ENCODE measurements at places on chromosomes 16 and 17.

DNA sequence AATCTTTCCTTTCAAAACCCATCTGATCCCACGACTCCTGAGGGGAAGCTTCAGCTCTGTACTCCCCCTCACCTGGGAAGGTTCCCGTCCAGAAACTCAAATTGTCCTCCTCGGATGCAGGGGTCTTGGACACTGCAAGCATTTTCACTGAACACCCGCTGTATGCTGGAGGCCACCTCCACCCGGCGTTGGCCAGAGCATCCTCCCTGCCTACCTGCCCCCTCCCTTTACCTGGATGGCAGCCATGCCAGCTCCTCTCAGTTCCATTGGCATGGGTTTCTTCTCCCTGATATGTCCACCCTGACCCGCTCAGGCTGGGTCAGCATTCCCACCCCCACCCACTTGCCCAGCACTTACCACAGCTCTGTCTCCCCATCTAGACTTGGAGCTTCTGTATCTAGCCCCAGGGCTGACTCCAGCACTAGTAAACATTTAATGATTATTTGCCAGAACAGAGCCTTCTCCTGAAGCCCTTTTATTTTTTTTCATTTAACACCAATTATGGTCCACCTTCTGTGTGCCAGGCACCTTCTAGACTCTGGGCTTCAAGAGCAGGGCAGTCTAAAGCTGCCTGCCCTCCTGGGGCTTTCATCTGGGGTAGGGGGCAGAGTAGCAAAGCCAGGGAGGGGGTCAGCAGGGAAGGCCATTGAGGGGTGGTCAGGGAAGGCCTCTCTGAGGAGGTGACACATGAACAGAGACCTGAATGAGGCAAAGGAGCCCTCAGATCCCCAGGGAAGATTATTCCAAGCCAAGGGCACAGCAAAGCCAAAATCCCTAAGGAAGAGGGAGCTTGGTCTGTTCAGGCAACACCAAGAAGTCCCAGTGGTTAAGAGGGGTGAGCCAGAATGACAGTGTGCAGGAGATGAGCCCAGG is 8.9 kb upstream of the KRT19 start:
- DNase-seq = no peak

GRCh38 chr16:75379339-75379738 is 54.0 kb downstream of the CFDP1 start:
- DNase-seq = no peak

DNA sequence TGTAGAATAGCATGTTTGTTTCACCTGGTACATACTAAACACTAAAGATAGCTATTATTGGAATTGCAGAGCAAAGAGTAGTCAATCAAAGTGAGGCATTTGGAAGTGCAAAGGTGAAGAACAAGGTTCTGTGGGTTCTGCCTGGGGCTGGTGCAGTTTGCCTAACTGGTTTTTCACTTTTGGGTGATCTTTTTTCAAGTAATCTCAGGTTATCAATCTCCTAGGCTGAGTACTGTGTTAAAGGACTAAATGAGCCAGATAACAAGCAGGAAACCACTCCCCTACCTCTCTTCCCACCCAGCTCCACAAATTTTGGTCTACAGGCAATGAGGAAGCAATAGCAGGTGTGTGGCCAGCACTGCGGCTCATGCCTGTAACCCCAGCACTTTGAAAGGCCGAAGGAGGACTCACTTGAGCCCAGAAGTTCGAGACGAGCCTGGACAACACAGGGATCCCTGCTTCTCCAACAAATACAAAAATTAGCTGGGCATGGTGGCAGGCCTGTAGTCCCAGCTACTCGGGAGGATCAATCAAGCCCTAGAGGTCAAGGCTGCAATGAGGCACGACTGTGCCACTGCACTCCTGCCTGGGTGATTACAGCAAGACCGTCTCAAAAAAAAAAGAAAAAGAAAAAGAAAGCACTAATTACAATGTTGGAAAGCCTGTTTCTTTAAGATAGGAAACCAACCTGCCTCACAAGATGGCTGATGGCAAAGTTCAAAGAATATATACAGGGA is 2.0 kb upstream of the NTAN1 start:
- no peak for DNase-seq

- DNase-seq = no peak
Measured at GRCh38 chr17:74045608-74046280, 157.7 kb upstream of the RPL38 start.

DNA sequence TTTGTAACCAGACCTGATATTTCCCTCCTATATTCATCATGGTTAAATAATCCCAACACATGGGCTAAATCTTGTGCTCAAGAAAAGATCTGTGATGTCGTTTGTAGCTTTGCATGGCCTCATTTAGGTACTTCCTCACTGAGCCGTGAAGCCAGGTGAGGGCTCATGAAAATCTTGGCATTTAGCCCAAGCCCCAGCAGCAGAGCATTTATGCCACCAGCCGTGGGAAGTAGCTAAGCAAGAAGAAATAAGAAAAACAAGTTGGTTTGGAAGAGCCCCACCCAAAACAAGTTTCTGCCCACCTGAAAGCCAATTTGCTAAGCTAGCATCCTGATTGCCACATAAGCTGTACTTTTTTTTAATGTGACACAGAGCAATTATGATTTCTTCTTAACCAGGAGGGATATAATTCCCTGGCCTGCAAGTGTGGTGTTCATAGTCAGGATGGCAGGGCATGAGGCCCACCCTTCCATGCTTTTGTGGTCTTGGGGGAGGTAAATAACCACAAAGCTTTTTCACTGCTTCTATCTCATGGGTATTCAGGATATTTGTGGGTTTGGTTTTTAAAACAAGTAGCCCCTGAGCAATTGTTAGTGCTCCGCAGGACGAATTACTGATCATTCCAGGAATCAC is 10.5 kb downstream of the TMIGD1 start:
- no peak for DNase-seq

DNA sequence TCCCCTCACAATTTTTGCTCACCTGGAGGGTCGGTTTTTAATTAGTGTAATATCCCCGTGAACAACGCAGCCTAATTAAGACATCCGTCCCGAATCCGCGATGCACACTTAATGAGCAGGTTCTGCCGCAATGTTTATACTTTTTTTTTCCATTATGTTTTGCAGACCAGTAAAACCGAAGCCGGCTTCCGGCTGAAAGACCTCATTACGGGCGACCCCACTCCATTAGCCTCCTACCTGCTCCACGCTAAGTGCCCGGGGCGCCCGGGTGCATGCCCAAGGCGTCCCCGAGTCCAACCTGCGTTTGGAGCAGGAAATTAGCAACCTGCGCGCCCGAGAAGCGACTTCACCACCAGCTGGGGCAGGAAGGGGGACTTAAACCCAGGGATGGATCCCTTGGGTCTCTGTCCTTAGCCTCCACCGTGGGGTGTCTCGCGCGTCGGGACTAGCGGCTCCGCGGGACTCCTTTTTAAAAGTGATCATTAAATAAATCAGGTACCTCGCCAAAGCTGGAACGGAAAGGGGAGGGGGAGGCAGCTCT is 1.7 kb downstream of the RBFOX3 start:
- DNase-seq = no peak

- no peak for DNase-seq
Measured at GRCh38 chr17:78353834-78354233, 6.0 kb downstream of the SOCS3 start.

- no peak for DNase-seq
Measured at GRCh38 chr17:22278302-22279275, 586.3 kb downstream of the KCNJ18 start.

DNA sequence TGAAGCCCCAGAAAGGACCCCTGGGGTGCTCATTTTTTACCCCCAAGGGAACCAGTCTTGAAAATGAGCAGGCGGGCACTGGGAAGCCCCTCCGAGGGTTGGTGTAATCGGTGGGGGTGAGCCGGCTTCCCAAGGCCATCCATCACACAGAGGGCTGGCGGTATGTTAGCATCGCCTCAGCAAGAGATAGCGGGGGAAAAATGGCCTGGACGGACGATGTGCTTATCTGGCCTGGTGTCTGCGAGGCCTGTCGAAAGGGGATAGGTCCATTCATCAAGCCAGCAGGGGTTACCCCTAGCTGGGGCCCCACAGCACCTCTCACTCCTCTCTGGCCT is 188.9 kb downstream of the IRF8 start:
- no peak for DNase-seq

- DNase-seq = no peak
Measured at GRCh38 chr17:43025766-43026537, 921 bp downstream of the RND2 start.

DNA sequence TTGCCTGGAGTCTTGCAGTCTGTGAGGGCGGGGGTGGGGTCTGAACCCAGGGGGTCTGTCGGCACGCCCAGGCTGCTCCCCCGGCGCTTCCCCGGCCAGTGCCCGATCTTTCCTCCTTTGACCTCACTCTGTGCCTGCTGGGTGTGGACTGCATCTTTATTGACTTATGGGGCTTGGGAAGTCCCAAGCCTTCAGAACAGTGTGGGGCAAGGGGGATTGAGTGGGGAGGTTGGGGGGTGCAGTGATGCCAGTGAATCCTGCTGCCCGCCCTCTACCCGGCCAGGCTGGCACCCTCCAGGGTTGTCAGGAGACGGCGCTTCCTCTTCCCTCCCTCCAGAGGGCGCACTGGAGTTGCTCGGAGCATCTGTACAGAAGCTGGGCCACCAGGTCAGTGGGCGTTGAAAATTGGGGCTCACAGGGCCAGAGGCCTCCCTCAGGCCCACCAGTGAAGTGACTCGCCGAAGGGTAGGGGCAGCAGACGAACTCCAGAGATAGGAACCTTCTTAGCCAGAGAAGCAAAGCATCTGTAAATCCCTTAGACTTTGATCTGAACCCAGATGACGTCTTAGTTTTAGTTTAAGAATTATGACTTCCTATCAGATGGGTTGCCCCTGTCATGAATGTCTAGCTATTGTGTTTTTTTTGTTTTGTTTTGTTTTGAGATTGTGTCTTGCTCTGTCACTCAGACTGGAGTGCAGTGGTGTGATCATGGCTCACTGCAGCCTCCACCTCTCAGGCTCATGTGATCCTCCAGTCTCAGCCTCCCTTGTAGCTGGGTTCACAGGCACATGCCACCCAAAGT is 184.8 kb upstream of the CIBAR2 start:
- DNase-seq = no peak

DNA sequence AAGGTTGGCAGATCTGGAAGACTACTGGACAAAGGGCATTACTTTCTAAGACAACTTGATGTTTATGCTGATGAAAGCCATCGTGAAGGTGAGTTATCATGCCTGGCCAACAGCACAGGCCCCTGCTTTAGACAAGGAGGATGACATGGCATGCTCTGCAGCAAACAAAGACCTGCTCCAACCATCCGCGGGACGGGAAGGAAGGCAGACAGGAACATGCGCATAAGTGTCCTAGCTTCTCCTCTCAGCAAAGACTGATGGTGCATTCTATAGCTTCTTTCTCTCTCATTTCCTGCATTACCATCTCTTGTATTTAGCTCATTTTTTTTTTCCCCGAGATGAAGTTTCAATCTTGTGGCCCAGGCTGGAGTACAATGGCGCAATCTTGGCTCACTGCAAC is 5.4 kb downstream of the NPLOC4 start:
- no peak for DNase-seq

- no peak for DNase-seq
Measured at GRCh38 chr17:27549251-27549893, 81.6 kb upstream of the LGALS9 start.

GRCh38 chr17:45821147-45821546 is 23.5 kb upstream of the SPPL2C start:
- DNase-seq = no peak

GRCh38 chr16:74596586-74596985 is 10.3 kb downstream of the GLG1 start:
- no peak for DNase-seq

DNA sequence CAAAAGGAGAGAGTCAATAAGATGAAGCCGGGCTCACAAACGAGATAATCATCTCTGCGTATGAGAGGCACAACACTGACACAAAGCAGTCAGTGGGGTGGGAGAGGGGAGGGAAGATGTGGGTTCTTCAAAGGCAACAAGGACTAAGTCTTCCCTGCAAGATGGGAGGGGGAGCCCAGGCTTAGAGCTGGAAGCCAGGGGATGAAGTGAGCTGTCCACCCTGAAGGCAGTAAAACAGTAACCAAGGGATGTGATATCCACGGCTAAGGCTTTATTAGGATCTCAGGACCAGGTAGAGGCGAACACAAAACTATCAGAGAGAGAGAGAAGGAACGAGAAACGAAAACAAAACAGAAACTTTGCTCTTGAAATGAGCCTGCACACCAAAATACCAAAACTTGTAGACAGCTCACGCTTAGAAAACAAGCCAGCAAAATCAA is 115.9 kb downstream of the DYNLRB2 start:
- DNase-seq = no peak

GRCh38 chr17:17235212-17236174 is 1.5 kb downstream of the FLCN start:
- DNase-seq = no peak

- DNase-seq = no peak
Measured at GRCh38 chr16:85911251-85911930, 12.4 kb downstream of the IRF8 start.

DNA sequence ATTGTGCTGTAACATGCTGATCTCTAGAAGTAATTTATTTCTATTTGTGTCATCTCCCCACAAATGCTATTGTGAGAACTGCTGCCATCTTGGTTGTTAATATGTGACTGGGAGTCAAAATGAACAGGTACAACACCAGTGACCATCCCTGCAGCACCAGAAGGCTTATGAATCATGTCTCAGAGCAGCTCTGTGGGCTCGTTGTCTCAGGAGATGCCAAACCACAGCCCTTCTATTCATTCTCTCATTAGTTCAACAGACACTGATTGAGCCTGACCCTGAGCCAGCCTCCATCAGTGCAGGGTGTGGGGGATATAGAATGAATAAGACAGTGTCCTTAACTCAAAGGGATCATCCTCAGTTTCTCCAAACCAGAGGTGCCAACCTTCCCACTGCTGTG is 92.5 kb downstream of the UTP18 start:
- DNase-seq = no peak

DNA sequence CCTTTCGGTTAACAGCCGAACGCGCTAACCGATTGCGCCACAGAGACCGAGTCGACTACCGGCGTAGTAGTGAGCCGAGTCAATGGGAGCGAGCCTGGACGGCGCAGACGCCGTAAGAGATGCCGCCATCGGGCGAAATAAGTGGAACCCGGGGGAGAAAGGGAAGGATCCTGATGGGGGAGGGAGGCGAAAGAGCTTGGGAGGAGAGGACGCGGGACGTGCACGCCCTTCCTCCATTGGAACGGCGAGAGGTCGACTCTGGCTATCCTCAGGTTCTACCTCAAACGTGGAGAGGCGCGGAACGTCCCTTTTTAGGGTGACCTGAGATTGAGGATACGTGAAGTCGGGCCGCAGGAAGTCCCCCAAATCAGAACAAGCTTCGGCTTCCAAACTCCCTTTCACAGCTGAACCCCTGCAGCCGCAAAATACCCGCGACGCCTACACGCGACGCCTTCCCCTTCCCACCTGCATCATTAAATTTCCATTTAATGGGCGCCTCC is 683 bp upstream of the PSMB3 start:
- peak; percentile 61 for DNase-seq

DNA sequence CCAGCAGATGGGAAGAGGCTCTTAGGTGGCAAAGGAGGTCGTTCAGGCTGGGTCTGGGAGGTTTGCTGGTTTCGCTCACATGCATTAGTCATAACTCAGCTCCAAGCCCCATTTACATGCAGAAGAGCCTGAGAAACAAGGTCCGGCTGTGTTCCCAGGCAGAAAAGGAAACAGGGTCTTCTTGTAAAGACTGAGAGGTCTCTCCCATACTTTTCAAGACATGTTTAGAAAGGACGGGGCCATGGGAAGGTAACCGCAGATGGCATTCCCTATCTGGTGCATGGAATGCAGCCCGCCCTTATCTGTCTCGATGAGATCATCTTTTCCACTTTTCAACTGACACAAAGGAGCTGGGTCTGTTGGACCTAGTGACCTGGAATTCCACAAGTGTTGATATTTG is 389.0 kb upstream of the CDH11 start:
- no peak for DNase-seq

- no peak for DNase-seq
Measured at GRCh38 chr17:29574732-29575510, 6.4 kb downstream of the TP53I13 start.

Data from skeletal muscle cell (primary cell).